ENCODE measurements at places on chromosomes 3 and 15.

DNA sequence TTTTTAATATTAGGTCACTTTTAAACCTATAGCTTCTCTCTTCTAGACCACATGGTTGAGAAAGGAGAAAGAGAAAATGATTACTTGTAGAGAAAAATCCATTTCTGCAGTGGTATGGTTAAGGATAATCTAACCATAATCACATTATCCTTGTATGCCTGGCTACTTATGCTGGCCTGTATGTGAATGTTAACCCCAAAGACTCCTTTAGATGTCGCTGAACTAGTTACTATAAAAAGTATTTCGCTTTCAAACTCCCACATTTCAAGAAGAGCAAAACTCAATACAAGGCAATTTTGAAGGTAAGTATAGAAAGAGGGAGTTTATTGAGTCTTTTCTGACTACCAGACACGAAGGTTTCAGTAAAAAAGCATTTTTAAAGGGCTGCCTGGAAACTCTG lies 2.2 kb downstream of the KCTD6 start:
- no peak for DNase-seq

- DNase-seq: peak; percentile 10
Observed at GRCh38 chr15:58229297-58229768, 91.2 kb downstream of the AQP9 start.

DNA sequence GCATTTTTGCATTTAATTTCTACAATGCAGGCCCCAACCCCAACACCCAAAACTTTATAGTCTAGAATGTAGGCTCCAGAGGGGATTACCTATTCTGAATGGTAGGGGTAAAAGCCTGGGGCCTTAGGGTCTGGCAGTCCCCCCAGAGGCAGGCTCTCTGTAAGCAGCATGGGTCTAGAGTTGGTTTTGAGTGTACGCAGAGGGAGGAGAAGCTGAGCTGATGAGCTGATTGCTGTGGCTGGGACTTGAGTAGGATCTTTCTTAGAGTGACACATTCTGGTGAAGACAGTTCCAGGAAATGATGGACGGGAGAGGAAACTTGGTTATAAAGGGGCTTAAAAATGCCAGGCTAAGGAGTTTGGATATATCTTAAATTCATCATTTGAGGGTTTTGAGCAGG lies 2.1 kb downstream of the LPP start:
- no peak for DNase-seq

GRCh38 chr15:38226608-38227266 lies 25.9 kb upstream of the SPRED1 start:
- DNase-seq: no peak

GRCh38 chr15:91881569-91882297 lies 28.2 kb downstream of the SLCO3A1 start:
- no peak for DNase-seq

DNA sequence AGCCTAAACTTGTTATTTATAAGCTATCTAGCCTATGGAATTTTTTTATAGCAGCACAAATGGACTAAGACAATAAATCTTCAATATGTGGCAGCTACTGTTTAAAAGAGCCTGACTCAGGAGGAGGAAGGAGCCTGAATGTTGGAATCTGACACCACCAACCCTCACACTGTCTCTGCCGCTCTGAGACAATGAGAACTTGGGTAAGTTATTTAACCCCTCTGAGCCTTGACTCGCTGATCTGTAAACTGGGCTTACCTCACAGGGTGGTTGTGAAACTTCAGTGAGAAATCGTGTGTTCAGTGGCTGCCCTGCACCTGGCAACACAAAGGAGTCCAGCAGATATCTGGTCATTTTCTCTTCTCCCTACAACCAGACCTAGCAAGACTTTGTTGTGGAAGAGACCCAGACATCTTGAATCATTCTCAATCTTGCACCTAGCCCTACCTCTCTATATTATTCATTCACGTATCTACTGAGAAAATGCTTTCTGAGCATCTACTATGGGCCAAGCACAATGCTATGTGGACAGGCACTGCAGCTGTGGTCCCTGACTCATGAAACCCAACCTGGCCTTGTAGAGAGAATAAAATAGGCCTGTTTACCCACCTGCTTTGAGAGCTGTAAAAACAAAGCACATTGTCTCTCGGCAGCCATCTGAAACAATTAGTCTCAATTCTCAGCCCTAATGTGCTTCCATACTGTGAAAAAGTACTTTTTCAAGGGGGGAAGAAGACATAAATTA lies 81.9 kb upstream of the SLC25A36 start:
- peak; percentile 59 for DNase-seq

DNA sequence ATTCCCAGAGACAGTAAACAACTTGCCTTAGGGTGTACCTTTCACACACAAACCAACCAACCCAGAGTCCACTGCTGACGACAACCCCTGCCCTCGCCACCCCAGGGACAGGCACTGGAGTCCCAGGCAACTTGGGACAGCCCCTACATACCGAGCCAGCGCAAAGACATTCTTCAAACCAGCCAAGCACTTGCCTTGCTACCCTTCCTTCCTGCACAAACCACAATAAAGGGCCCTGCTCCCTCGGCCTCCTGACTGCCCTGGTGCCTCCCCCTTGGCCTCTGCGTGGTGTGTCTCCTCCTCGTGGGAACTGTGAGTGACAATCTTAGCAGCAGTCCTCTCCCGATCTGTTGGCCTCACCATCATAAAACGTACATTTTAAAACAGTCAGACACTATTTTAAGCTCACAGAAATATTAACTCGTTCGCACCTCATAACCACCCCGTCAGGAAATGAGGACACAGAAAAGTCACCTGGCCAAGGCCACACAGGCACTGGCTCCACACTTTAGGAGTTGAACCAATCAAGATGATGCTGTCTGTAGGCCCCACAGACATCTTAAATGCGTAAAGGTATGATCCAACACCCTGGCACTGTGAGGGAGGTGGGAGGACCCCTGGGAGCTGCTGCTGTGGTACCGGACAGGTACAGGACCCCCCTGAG lies 113.8 kb downstream of the ADCY5 start:
- DNase-seq: no peak

- DNase-seq: no peak
Observed at GRCh38 chr3:189237526-189237925, 65.8 kb downstream of the TPRG1 start.

DNA sequence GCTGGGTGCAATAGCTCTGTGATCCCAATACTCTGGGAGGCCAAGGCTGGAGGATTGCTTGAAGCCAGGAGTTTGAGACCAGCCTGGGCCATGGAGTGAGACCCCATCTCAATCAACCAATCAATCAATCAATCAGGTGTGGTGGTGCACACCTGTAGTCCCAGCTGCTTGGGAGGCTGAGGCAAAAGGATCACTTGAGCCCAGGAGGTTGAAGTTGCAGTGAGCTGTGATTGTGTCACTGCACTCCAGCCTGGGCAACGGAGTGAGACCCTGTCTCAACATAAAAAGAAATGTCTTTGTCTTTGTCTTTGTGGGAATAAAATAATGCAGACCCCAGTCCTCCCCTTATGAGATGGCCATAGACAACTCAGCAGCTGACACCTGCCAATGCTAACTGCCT lies 34.9 kb upstream of the TLE3 start:
- DNase-seq: no peak

DNA sequence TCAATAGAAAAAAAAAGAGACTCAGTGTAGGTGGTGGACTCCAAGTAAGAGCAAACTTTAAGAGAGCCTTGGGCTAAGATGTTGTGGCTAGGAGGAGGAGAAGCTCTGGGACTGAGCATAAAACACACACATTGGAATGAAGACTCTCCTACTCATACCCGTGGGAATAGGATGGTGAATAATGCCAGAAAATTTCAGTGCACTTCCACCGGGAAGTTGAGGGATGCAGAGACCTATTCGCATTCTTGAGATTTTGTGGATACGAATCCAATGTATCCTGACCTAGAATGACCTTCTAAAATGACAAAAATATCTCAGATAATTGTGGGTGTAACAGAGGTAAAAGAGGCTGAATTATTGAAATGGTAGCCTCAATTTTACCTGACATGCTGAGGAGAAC lies 388.7 kb upstream of the SGO1 start:
- no peak for DNase-seq

- no peak for DNase-seq
Observed at GRCh38 chr3:129605922-129606635, 397 bp downstream of the PLXND1 start.

DNA sequence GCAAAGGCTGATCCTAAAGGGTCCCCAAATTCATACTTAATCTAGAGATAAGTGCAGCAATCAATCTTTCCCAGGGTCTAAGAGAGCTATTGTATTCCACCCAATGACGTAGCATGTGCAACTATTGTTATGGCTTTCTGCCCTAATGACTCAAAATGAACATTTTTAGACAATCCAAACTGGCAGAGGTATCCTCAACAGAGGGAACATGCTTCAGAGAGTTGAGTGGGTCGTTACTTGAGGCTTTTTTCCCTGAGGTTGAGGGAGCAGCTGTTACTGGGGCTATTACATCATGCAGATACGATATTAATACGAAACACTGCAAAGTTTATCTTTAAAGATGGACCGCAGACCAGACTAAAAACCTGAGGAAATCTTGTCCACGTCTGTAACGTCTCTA lies 278.3 kb upstream of the WNT5A start:
- DNase-seq: no peak

DNA sequence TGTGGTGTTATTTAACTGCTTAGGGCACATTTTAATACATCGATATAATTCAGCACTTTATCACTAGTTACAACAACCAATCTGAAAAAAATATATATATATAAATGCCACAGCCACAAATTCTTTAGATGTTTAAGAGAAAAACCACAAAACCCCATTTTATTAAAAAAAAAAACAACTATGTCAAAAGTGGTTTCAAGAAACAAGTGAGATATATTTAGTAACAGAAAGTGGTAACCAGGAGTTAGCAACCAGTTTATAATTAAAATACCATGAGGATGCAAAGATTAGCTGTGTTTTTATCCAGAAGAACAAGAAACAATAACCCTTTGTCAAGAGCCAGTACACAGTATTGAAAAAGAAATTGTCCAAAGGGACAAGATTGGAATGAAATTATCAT lies 14.8 kb upstream of the DIPK2A start:
- no peak for DNase-seq

DNA sequence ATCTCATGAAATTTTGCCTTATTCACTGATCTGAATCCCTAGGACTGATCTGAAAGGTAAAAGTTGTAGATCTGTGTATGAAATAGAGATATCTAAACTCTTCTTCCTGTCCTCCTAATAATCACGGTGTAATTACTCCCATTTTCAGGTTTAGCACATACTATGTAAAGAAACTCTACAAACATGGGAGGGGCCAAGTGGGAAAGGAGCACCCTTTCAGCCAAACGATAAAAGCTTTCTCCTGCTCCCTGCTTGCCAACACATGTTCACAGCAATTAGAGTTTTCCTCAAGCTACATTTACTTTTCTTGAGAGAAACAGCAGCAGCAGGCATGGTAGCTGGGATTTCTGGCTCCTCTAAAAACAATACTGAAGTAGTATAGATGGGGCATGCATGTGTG lies 71.6 kb downstream of the CHAC1 start:
- DNase-seq: no peak

- no peak for DNase-seq
Observed at GRCh38 chr3:102084006-102084405, 234.7 kb downstream of the NFKBIZ start.
